ENCODE measurements at places on chromosomes 5 and 9. TPM values are rescaled to one million over a fixed set of nuclear protein-coding genes. Genes with fewer than 3 reads are reported as not detected.

Gene EMB
- 12.0 TPM for polyA plus RNA-seq

Gene ZNF658
- 1.9 TPM for polyA plus RNA-seq

Gene CTXN3
- polyA plus RNA-seq, result not detected

Gene SLC36A2
- 0.17 TPM for polyA plus RNA-seq

Gene NFIB
- polyA plus RNA-seq, result 15.0 TPM

Gene DIRAS2
- polyA plus RNA-seq, result 0.24 TPM

Gene AJM1
- polyA plus RNA-seq, result 13.7 TPM

Gene HRCT1
- not detected for polyA plus RNA-seq

Gene SLIT3
- polyA plus RNA-seq, result 21.3 TPM

Gene DMGDH
- 2.8 TPM for polyA plus RNA-seq

Gene ANKRD55
- polyA plus RNA-seq, result 0.03 TPM

DNA sequence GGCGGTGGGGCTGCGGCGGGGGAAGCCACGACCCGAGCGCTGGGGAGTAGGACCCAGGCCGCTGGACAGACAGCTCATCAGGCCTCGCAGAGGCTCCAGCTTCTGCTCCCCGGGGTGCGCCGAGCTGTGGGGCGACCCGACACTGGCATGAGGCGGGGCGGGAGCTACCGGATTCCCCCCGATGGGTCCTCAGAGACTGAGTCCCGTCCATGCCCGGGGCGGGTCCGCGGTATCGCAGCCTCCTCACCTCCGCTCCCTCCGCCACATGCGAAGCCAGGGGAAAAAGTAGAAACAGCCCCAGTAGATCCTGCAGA lies 2.6 kb upstream of the CCL27 start:
- no peaks in the 10 kb centered on the region for H3K27me3 ChIP-seq
- H3K4me3 ChIP-seq, result no peak overlapping the region
- H3K27ac ChIP-seq, result peak overlapping the region; percentile 73
- H3K36me3 ChIP-seq, result no peaks in the 10 kb centered on the region

DNA sequence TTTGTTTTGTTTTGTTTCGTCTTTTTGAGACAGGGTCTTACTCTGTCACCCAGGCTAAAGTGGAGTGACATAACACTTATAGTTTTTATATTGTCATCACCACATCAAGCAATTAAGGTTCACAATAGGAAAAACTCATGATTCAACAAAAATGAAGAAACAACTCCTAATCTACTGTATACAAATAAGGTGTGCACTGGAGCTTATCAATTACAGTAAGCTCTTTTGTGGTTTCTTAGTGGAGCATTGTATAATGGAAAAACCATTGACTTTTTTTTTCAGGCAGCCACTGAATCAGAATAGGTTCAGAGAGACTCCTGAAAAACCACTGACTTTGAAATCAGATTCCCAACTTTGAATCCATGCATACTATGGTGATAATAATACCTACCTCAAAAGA lies 10.8 kb upstream of the PLIN2 start:
- H3K36me3 ChIP-seq, result no peaks in the 10 kb centered on the region
- no peaks in the 10 kb centered on the region for H3K27me3 ChIP-seq
- no peak overlapping the region for H3K4me3 ChIP-seq
- no peak for DNase-seq

DNA sequence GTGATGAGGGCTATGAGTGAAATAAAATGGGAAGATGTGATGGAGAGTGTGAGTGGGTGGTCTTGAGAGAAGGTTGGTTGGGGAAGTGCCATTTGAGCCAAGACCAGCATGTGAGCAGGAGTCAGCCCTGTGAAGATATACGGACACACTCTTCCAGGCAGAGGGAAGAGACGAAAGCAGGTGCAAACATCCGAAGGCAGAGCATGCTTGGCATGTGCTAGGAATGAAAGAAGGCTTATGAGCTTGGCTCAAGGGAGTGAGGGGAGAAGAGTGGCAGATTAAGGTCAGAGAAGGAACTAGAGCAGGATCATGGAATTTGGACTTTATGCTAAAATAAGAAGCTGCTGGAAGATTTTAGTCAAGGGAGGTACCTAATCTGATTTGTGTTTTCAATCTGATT lies 23.6 kb upstream of the CCDC112 start:
- no peak overlapping the region for H3K4me3 ChIP-seq
- DNase-seq, result no peak
- H3K27me3 ChIP-seq, result no peaks in the 10 kb centered on the region
- H3K27ac ChIP-seq, result no peak overlapping the region

- DNase-seq, result no peak
- H3K4me3 ChIP-seq, result no peak overlapping the region
- no peak overlapping the region for H3K27ac ChIP-seq
- no peaks in the 10 kb centered on the region for H3K27me3 ChIP-seq
Measured at GRCh38 chr5:3659907-3660306, 64.3 kb downstream of the IRX1 start.

- DNase-seq, result no peak
- H3K4me3 ChIP-seq, result no peak overlapping the region
- H3K36me3 ChIP-seq, result peaks cover 48% of the 10 kb centered on the region
- no peaks in the 10 kb centered on the region for H3K27me3 ChIP-seq
Measured at GRCh38 chr5:176530983-176531901, 6.0 kb downstream of the RNF44 start.

GRCh38 chr5:65142511-65143011 lies 339.2 kb downstream of the ADAMTS6 start:
- H3K27me3 ChIP-seq, result no peaks in the 10 kb centered on the region
- H3K4me3 ChIP-seq, result no peak overlapping the region
- H3K27ac ChIP-seq, result no peak overlapping the region
- H3K4me1 ChIP-seq, result no peaks in the 10 kb centered on the region
- no peak for DNase-seq
- no peaks in the 10 kb centered on the region for H3K36me3 ChIP-seq

GRCh38 chr9:128150594-128151308 lies 1.5 kb downstream of the LCN2 start:
- no peaks in the 10 kb centered on the region for H3K27me3 ChIP-seq
- H3K4me3 ChIP-seq, result no peak overlapping the region
- no peak for DNase-seq
- H3K36me3 ChIP-seq, result no peaks in the 10 kb centered on the region
- no peak overlapping the region for H3K27ac ChIP-seq

GRCh38 chr9:93080406-93080805 lies 15.6 kb upstream of the CARD19 start:
- no peaks in the 10 kb centered on the region for H3K36me3 ChIP-seq
- H3K27ac ChIP-seq, result no peak overlapping the region
- no peaks in the 10 kb centered on the region for H3K4me1 ChIP-seq
- H3K27me3 ChIP-seq, result no peaks in the 10 kb centered on the region

DNA sequence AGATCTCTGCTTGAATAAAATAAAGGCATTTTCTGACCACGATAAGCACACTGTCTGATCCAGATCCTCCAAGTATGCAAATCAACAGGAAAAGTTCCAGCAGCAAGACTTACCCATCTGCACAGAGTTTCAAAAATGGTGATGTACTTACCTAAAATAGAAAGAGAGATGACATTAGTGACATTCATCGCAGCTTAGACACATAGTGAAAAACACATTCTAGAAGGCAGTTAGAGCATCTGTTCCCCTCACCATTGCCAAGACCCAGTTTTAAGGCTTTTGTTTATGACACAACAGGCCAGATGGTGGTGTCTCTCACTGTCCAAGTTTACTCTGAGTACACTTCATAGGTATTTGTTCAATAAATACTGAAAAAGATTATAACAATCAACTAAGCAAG lies 207.7 kb downstream of the PDE4D start:
- H3K4me3 ChIP-seq, result no peak overlapping the region
- H3K4me1 ChIP-seq, result no peaks in the 10 kb centered on the region
- H3K36me3 ChIP-seq, result no peaks in the 10 kb centered on the region

- no peak overlapping the region for H3K4me3 ChIP-seq
- H3K27me3 ChIP-seq, result peaks cover 5% of the 10 kb centered on the region
Measured at GRCh38 chr5:61840361-61840760, 465.6 kb upstream of the KIF2A start.

GRCh38 chr5:90020575-90021538 lies 388.7 kb downstream of the CETN3 start:
- H3K27me3 ChIP-seq, result no peaks in the 10 kb centered on the region
- no peaks in the 10 kb centered on the region for H3K36me3 ChIP-seq
- H3K4me1 ChIP-seq, result peaks cover 2% of the 10 kb centered on the region
- H3K4me3 ChIP-seq, result no peak overlapping the region

DNA sequence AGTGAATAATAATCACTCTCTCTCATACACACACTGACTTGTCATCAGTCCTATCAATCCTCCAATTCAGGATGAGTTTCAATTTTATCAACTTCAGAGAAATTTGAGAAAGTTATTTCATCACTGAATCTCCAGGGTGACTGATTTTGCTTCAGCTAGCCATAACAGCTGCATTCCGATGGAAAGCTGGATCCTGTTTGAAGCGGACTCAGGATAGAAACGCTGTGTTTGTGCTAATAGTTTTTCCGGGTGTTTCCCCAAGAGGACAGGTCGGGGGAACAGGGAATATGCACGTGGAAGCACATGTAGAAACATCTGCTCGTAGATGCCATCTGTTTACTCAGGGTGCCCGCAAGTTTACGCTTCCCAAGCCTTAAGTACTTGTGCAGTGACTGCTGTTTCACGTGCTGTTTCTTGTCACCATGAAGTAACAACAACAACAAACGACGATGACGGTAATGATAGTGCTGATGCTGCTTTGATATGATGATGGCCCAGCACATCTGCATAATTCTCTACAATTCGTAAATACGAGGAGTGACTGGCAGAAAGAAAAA lies 263.7 kb upstream of the DAPK1 start:
- H3K36me3 ChIP-seq, result no peaks in the 10 kb centered on the region
- DNase-seq, result no peak
- H3K27me3 ChIP-seq, result peaks cover 5% of the 10 kb centered on the region
- no peak overlapping the region for H3K27ac ChIP-seq
- no peaks in the 10 kb centered on the region for H3K4me1 ChIP-seq
- no peak overlapping the region for H3K4me3 ChIP-seq

GRCh38 chr5:36889264-36889663 lies 12.7 kb downstream of the NIPBL start:
- no peaks in the 10 kb centered on the region for H3K4me1 ChIP-seq
- no peak overlapping the region for H3K27ac ChIP-seq
- no peak overlapping the region for H3K4me3 ChIP-seq
- H3K36me3 ChIP-seq, result no peaks in the 10 kb centered on the region
- H3K27me3 ChIP-seq, result no peaks in the 10 kb centered on the region
- no peak for DNase-seq

DNA sequence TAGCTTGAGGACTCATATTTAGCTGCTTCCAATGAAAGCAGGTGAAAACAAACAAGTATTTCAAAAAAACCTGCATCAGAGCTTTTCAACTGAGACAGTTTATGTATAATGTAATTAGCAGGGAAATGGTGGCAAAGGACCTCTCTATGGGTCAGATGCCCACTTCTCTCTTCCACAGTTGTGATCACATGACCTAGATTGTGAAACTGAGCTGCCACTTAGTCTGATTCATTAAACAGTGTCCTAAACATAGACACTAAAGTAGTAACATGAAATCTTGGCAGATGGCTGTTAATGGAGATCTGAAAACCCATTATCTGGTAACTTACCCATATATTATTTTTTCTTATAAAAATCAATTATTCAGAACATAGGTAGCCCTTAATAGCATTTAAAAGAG lies 663.6 kb upstream of the RIOK2 start:
- no peak overlapping the region for H3K27ac ChIP-seq
- no peaks in the 10 kb centered on the region for H3K4me1 ChIP-seq
- H3K36me3 ChIP-seq, result no peaks in the 10 kb centered on the region
- no peak for DNase-seq
- no peak overlapping the region for H3K4me3 ChIP-seq
- no peaks in the 10 kb centered on the region for H3K27me3 ChIP-seq

GRCh38 chr9:1140057-1140456 lies 89.9 kb downstream of the DMRT2 start:
- no peak overlapping the region for H3K4me3 ChIP-seq
- no peak for DNase-seq
- H3K36me3 ChIP-seq, result no peaks in the 10 kb centered on the region

DNA sequence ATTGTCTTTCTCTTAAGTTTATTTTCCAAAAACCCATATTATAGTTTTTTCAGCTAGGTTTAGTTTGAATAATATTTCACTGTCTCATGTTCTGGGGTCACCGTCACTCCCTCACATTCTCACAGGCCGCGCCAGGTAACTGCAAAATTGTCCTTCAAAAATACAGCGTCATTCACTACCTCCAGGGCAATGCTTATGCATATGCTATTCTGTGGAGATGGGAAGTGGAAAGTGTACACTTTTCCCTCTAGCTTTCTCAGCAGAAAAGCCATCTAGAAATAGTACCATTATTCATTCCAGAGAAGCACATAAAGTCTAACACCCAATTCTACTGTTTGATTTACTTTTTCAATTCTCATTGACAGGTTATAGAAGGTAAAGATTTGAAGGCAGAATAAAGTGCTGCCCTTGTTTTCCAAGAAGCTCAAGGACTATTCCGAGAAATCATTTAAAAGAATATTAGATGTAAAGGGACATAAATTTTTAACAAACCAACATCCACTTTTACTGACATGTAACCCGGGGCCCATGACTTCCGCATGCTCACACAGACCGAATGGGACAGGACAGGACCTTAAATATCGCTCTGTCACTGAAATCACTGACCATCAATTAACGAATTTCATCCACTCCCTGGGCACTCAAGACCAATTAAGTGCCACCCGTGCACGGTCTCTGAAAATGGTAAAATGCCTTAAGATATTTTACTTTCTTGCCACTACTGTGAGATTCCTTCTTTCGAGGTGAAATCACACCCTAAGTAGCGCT lies 720 bp downstream of the NUDT12 start:
- H3K36me3 ChIP-seq, result no peaks in the 10 kb centered on the region
- H3K4me1 ChIP-seq, result no peaks in the 10 kb centered on the region
- DNase-seq, result no peak

DNA sequence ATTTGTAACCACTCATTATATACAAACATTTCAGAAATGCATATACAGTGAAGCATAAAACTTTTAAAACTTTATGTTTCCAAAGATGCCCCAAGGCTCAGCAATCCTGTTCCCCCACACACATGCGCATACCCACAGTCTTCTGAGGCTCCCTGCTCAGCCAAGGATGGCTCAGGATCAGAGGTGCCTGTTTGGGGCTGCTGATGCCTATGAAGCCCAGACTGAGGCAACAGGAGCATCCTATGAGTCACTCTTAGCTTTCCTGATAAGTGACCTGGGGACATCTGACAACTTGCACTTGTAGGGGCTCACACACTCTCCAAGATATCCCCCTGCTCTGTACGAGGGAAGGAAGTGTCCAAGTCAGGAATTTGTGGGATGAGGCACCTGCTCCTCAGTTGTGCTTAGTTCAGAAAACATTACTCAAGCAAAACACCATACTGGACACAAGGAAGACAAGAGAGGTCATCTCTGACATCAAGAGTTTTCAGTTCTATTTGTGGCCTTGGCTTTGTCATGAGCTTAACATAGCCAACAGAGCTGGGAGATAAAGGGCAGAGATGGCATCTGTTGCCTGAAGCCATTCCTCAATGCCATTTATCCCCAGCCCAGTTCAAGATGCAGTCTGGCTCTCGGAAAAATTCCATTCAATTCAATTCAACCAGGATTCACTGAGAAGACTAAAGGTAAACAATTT lies 62.3 kb downstream of the NIPSNAP3B start:
- no peak overlapping the region for H3K4me3 ChIP-seq
- H3K27me3 ChIP-seq, result no peaks in the 10 kb centered on the region
- peaks cover 98% of the 10 kb centered on the region for H3K36me3 ChIP-seq
- peak overlapping the region; percentile 62 for H3K27ac ChIP-seq

All from adrenal gland (tissue), 19 donors.